ENCODE measurements at places on chromosomes 6 and 20.

GRCh38 chr20:43691928-43692524 is 25.1 kb downstream of the MYBL2 start:
- peak; percentile 20 for DNase-seq

- peak; percentile 82 for DNase-seq
These were observed 233.4 kb downstream of the CD109 start for GRCh38 chr6:73929405-73929804.

DNA sequence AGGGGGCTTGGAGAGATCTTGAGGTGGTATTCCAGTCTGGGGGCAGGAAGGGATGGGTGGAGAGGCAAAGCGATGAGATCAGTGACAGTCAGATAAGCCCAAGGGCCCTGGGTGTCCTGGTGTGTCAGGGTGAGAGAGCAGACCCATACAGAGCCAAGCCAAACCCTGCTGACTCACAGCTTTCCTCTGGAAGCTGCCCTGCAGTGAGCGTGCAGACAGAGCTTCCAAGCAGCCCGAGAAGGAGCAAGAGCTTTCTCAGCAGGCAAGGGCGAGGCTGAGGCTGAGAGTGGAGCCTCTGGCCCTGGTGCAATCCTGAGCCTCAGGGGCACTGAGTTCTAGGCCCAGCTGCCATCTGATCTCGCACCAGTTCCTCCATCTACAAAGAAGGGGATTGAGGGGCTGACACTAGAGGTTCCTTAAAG is 91.1 kb upstream of the HIVEP1 start:
- peak; percentile 51 for DNase-seq

DNA sequence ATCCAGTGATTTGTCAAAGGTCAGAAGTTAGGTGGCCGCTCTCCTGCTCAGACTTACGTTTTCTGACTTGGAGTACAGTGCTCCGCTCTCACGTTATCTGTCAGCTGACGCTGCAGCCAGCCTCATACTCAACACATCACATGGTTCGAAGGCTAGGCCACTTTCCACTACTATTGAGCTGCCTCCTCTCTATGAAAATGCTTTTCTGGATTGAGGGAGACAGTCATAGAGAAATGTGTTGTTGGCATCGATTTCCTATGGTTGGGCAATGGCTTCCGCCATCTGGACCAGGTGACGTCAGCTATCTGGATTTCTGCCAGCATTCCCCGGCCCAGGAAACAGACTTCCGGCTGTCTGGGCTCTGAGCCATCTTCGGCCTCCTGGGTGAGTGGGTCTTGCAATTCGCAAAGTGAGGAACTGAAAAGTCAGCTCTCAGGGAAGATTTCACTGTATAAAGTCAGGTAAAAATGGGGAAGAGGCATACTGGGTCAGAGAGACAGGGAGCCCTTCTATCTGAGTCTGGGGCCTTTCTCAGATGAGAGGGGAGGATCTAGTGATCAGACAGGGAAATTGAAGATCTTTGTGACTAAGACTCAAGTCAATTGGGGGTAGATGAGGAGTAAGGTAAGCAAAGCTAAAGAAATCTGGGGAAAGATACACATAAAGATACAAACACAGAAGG is 37.5 kb upstream of the IER3 start:
- DNase-seq, result peak; percentile 96

- DNase-seq, result no peak
These were observed 248.9 kb downstream of the TPBG start for GRCh38 chr6:82612475-82613039.

- DNase-seq, result no peak
These were observed 446.3 kb downstream of the PREX1 start for GRCh38 chr20:48381353-48382120.

DNA sequence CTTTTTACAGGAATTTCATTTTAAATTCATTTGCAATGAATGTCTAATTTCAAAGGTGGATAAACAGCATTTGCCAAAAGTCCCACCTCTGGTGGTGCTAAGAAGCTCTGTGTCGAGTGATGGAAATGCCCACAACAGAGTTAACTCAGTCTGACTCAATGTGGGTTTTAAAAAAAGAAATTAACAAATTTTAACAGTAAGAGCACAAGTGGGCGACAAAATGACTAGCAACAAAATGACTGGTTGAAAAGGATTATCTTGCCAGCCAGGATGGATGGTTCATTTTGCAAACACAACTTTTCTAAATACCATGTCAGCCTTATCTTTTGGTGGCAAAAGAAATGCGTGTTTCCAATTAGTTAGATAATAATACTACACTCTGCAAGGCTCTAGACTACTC is 14.3 kb upstream of the TAGAP start:
- no peak for DNase-seq

- peak; percentile 81 for DNase-seq
These were observed 14.5 kb upstream of the WFDC12 start for GRCh38 chr20:45138561-45139300.

DNA sequence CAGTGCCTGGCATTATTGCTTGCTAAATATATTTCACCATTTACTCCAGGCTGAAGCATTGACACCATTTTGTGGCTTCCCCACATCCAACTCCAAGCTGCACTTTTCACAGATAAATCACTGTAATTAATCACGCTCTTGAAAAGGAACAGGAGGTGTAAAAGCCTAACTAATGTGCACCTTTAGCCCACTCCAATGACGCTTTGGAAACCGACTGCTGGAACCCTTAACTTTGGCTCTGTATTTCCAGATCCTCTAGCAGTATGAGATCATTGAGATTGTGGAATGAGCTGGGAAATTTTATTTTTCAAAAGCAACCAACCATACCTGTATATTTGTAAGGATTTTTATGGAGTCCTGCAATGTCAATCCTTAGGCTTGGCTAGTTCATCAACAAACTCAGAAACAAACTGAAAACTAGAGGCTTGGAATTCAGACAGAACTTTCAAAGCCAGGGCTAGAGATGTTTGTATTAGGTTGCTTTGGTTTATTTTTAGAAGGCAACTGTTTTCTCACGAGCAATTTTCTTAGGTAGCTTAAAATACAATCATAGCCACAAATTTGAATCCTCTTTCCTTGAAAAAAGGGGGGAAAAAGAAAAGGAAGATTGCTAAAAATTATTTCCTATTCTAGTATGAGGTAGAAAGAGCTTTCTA is 52.8 kb upstream of the UTRN start:
- DNase-seq, result no peak

DNA sequence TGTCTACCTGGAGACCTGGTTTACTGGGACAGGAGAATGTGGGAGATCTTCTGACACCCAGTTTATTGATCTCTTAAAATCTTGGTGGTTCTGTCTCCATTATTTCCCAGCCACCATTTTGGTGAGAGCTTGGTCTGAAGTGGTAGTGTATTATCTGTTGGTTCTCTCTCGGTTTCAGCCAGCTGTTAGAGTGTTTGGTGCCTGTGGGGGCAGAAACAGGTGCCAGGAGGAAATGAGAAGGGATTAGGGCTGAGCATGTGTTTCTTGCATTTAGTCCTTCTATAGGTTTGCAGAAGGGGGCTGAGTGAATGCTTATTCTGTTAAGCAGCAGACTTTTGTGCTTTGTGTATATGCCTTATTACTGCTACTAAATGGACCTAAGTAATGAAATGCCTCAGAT is 9.6 kb downstream of the JARID2 start:
- no peak for DNase-seq

- DNase-seq, result no peak
These were observed 15.0 kb downstream of the BTN2A1 start for GRCh38 chr6:26472549-26473290.

- no peak for DNase-seq
These were observed 281.7 kb upstream of the PRDM1 start for GRCh38 chr6:105804424-105804823.

- no peak for DNase-seq
These were observed 52.6 kb upstream of the SLC22A1 start for GRCh38 chr6:160069050-160069454.

DNA sequence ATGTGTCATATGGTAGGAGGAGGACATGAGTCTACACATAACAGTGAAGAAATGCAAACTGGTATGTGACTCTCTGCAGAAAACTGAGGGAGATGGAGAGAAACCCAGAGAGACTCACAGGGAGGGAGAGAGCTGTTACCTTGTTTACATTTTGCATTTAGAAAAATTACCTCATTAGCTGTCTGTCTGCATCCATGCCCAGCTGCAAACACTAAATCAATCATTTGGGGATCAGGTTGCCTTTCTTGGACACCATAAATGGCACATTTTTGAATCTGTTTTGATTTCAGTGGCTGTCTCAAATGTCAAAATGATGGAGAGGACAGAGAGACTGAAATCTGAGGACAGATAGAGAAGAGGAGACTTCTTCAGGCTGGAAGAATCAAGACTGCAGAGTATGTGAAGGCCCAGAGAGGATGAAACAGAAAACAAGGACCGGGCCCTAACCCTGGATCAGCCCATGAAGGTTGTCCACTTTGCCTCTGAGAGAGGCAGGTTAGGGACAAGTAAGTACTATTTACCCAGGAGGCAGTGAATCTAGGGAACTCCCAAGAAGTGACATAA is 92.2 kb downstream of the UNC5CL start:
- DNase-seq, result no peak

- no peak for DNase-seq
These were observed 86.2 kb downstream of the PROKR2 start for GRCh38 chr20:5230544-5230943.

GRCh38 chr6:48080227-48081009 is 30.6 kb downstream of the PTCHD4 start:
- DNase-seq, result no peak

- DNase-seq, result peak; percentile 36
These were observed 114.4 kb upstream of the MAP3K7 start for GRCh38 chr6:90701146-90701781.

GRCh38 chr6:37021356-37022129 is 16.1 kb downstream of the FGD2 start:
- DNase-seq, result no peak

GRCh38 chr6:2797564-2798031 is 32.4 kb downstream of the WRNIP1 start:
- no peak for DNase-seq

DNA sequence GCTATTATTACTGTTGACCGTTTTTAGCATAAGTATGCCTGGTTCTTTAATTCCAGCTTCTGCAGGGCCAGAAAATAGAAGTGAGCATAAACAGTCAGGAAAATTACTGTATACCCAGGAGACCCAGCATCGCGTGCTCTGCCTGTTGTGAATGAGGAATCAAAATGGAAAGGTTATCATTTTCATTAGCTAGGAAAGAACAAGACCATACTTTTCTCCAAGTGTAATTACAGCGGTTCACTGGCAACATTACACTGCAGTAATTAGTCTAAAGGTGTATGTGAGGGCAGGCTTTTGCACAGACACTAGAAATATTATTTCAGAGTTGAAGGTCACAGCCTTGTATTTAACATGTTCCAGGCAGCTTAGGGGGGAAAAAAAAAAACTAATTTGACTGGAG is 403.8 kb upstream of the SOX4 start:
- no peak for DNase-seq

- DNase-seq, result no peak
These were observed 60.5 kb downstream of the EYS start for GRCh38 chr6:65646544-65646943.

DNA sequence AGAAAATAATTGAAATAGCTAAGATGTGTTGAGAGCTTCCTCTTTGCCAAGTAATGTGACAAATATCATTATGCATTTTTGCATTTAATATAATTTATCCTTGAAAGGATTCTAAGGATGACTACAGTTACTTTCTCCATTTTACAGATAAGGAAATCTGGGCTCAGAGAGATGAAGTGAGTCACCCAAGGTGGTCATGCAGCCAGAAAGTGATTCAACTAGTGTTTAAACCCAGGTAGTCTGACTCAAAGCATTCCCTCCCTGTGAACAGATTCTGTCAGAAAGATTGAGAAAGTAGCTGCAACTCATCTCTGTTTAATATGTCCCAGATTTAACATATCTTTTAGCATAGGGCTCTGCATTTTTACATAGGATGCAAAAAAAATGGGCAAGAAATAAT is 28.1 kb downstream of the NRSN1 start:
- DNase-seq, result no peak

GRCh38 chr6:10485406-10485805 is 35.7 kb upstream of the GCNT2 start:
- no peak for DNase-seq

DNA sequence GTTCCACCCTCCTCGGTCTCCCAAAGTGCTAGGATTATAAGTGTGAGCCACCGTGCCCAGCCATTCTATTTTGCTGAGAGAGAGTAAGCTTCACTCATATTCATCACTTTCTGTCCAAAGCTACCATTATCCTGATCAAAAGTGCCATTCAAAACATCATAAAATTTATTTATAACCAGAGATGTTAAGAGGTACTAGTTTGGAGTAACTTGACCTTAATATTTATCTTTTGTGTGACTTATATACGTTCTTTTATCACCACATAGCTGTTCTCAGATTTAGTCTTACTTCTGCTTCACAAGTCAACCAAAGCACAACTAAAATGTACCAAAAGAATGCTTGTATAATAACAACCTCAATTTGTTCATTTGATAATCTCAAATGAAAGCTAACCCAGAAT is 18.1 kb downstream of the AKIRIN2 start:
- no peak for DNase-seq

GRCh38 chr6:160088069-160088783 is 33.4 kb upstream of the SLC22A1 start:
- DNase-seq, result peak; percentile 9

DNA sequence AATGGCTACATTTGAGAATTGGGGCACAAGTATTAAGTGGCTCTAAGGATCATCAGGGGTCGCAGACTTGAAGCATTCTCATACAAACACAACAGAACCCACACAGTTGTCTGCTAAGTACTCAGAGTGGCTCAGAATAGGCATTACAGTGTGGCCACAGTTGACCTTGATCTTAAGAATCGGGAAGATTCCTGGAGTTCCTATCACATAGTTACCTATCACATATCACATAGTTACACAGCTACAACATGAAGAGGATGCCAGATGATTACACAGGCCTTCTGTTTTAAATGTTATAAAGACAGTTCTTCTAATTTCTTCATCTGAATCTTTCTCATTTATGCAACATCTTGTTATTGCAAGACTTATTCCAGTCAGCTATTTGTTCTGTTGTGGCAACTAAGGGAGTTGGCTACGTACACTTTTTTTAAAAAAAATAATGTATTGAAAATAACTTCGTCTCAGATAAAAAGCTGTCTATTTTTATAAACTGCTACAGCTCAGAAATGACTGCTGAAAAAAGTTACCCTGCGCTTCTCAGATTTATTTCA is 129.0 kb downstream of the REV3L start:
- DNase-seq, result no peak

- DNase-seq, result no peak
These were observed 309 bp upstream of the ABRACL start for GRCh38 chr6:139028215-139028657.

- no peak for DNase-seq
These were observed 49.1 kb downstream of the LYRM2 start for GRCh38 chr6:89589297-89590025.

- DNase-seq, result peak; percentile 57
These were observed 1219.0 kb upstream of the EYS start for GRCh38 chr6:66926060-66926459.

DNA sequence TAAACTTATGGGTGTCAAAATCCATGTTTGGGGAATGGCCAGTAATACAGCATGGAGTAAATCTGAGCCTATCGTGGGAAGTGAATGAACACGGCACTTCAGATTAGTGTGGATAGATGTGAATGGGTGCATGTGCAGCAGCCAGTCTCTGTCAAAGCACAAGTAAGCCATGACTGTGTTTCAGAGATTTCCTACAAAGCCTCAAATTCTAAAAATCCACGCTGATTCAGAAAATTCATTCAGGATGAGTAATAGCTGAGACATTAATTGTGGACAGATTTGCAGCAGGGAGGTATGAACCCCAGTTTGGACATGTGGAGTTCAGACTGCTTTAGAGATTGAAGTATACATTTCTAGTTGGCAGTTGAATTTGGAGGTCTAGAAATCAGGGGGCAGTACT is 115.1 kb downstream of the QKI start:
- no peak for DNase-seq

Measured in LoVo (cell line).